ENCODE measurements at places on chromosomes 4 and X. TPM values are rescaled to one million over a fixed set of nuclear protein-coding genes. Genes with fewer than 3 reads are reported as not detected.

Gene SASH3
- not detected for total RNA-seq

Gene ADGRG2
- total RNA-seq = under 0.01 TPM

Gene CXorf49
- total RNA-seq = not detected

Gene MAGEA12
- not detected for total RNA-seq

Gene NXF2
- not detected for total RNA-seq

Gene SYTL5
- total RNA-seq = 0.56 TPM

Gene PPP1R2C
- total RNA-seq = not detected

Gene ARSJ
- 143 TPM for total RNA-seq

Gene FAM9C
- total RNA-seq = not detected

Gene YTHDC1
- total RNA-seq = 31.9 TPM

Gene ARMCX2
- 98.9 TPM for total RNA-seq

Gene PRICKLE3
- total RNA-seq = 3.1 TPM

Gene SAGE1
- not detected for total RNA-seq

Gene PRKX
- 14.9 TPM for total RNA-seq

Gene SMIM10
- 3.6 TPM for total RNA-seq

Gene KLKB1
- total RNA-seq = under 0.01 TPM

Gene RRH
- total RNA-seq = not detected

Gene GPR50
- total RNA-seq = not detected

Gene CPEB2
- 10.6 TPM for total RNA-seq

Gene CMC4
- 11.4 TPM for total RNA-seq

Gene CNOT6L
- 14.4 TPM for total RNA-seq

Gene MRFAP1
- 131 TPM for total RNA-seq

Gene SPACA5
- total RNA-seq = not detected

Gene MSN
- 619 TPM for total RNA-seq

Gene RAI2
- not detected for total RNA-seq

Gene INTS6L
- 3.9 TPM for total RNA-seq

Gene PLP1
- 0.28 TPM for total RNA-seq

Gene PRKG2
- total RNA-seq = 2.0 TPM

Gene PNMA5
- not detected for total RNA-seq

Gene TRIM2
- 52.2 TPM for total RNA-seq

Gene SHROOM2
- total RNA-seq = 8.1 TPM

Gene PNMA3
- total RNA-seq = not detected

Gene IDUA
- 0.72 TPM for total RNA-seq

Gene LIMCH1
- total RNA-seq = 2.9 TPM

Gene PNMA6A
- 0.18 TPM for total RNA-seq

Gene TMEM271
- total RNA-seq = not detected

Gene INTU
- 12.5 TPM for total RNA-seq

Gene ETDA
- total RNA-seq = not detected

Gene S100P
- not detected for total RNA-seq

Data from IMR-90 (cell line).